Left colon (tissue), 2 donors: ENCODE measurements at places on chromosomes 2 and 18.

- DNase-seq: no peak
Measured at GRCh38 chr2:8247905-8248622, 433.8 kb upstream of the ID2 start.

DNA sequence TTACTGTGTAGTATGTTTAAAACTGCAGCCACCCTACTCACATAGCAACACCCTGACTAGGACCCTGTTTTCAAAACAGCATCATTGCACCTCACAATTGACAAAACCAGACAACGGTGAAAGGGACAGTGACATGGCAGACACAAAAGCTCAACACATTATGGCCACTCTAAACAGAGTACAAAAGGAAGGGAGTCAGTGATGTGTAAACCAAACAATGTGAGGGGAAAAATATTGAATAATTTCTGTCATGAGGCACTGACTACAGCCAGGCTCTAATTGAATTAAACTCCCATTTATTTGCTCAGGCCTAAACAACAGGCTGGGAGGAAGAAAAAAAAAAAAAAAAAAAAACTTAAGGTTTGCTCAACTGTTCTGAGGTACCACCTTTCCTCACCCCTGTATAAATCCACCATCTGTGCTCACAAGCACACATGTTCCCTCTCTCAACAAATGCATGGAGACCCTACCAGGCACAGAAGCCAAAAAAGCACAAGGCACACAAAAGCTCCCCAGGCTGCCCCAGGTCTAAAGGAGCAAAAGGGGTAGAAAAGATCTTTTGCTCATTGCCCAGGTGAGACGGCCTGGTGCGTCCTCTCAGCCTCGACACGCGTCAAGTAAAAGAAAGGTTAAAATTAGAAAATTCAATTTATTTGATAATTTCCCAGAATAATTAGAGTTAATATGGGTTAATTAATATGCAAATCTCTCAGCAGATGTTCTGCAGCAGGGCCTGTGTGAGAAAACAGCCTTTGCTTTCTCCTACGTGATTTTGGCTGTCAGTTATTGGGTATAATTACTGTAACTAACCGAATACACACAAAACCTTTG lies 80.9 kb downstream of the ZEB2 start:
- no peak for DNase-seq

GRCh38 chr2:136308611-136309010 lies 190.7 kb upstream of the CXCR4 start:
- no peak for DNase-seq

DNA sequence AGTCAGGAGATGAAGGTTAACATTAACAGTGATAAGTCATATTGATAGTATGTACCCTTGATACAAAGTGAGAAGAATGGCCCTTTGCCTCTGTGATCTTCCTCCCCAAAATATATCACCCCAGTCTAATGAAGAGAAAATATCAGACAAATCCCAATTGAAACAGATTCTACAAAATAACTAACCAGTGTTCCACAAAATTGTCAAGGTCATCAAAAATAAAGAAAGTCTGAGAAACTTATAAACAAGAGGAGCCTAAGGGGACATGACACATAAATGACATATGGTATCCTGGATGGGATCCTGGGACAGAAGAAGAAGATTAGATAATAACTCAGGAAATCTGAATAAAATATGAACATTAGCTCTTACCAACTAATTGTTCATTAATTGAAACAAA lies 398.4 kb downstream of the DSC3 start:
- no peak for DNase-seq

DNA sequence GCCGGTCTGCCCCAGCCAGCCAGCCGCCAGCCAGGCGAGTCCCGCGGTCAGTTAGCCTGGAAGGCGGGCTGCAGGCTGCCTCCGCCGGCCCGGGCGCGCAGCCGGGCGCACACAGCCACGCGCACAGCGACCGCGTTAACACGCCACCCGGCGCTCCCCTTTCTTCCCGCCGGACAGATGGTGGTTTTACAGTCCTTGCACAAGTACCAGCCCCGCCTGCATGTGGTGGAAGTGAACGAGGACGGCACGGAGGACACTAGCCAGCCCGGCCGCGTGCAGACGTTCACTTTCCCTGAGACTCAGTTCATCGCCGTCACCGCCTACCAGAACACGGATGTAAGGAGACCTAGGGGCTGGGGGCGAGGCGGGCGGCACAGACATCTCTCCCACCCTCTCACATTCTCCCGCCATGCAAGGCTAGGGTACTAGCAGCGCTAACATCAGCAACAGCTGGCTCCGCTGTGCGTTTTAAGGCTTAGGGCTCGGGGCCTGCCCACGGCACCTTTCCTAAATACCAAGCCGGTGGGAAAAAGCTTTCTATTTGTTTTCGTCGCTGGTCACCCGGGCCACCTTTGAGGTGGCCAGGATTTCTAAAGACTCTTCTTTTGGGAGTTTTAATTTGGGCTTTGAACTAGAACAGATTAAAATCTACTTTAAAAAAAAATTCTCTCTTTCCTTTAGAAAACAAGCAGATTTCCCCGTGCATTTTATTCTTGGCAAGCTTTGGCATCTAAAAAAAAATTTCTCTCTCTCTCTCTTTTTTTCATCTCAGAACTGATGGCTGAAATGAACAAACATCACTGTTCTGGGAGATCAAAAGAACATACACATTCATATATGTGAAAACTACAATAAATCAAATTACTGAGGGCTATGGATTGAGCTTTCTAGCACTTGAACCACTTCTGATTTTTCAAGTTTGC lies 2.9 kb downstream of the TBR1 start:
- peak; percentile 59 for DNase-seq

DNA sequence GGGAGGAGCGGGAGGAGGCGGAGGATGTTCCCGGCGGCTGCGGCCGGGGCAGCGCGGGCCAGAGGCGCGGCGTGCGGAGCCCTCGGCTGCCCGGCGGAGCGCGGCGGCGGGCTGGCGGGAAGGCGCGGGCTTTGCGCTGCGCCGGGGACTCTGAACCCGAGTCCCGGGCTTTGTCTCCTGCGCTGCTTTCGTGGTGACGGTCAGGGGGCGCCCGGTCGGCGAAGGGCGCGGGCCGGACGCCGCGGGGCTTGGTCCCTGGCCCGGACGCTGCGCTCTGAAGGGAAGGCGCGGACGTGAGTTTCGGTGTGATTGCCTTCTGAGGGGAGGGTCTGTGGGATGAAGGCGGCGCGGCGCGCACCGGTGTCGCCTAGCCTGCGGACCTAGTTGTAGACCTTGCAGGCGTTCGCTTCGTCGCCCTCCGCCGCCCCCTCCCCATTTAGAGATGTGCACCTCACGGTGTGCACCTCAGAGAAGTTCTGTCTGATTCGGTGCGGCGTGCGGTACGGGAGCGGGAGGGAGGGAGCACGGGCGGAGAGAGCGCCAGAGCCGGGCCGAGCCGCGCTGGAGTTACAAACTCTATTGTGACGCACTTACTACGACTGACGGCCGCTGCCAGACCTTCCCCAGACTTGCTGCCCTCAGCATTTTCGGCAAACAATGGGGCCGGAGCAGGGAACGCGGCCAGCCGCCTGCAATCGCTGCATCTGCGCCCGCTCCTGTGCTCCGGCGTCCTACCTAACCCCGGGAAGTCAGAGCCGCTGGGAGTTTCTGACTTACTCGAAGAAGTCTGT lies 2.1 kb downstream of the BCL2L11 start:
- peak; percentile 78 for DNase-seq

DNA sequence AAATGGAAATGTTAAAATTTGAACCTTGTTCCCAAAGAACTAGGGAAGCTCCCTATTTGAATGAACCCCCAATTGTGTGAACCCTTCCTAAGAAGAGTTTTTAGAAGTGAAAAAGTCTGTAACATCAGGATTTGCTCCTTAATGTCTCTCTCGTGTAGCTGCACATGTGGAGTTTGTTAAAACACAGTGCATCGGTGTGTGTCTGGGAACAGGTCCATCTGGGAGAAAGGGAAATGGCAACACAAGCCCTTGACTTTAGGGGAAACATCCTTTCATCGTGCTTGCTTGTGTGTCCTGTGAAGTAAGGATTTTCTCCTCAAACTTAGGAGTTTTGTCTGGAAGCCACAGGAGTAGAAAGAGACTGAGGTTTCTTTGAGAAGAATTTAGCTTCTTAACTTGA lies 203.9 kb downstream of the PRKCE start:
- no peak for DNase-seq

DNA sequence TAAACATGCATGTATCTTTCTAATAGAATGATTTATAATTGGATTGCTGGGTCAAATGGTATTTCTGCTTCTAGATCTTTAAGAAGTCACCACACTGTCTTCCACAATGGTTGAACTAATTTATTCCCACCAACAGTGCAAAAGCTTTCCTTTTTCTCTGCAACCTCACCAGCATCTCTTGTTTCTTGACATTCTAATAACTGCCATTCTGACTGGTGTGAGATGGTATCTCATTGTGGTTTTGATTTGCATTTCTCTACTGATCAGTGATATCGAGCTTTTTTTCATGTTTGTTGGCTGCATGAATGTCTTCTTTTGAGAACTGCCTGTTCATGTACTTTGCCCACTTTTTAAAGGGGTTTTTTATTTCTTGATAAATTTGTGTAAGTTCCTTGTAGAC lies 182.5 kb downstream of the ANKRD44 start:
- DNase-seq: no peak

GRCh38 chr2:51028829-51029228 lies 3.1 kb downstream of the NRXN1 start:
- DNase-seq: no peak

DNA sequence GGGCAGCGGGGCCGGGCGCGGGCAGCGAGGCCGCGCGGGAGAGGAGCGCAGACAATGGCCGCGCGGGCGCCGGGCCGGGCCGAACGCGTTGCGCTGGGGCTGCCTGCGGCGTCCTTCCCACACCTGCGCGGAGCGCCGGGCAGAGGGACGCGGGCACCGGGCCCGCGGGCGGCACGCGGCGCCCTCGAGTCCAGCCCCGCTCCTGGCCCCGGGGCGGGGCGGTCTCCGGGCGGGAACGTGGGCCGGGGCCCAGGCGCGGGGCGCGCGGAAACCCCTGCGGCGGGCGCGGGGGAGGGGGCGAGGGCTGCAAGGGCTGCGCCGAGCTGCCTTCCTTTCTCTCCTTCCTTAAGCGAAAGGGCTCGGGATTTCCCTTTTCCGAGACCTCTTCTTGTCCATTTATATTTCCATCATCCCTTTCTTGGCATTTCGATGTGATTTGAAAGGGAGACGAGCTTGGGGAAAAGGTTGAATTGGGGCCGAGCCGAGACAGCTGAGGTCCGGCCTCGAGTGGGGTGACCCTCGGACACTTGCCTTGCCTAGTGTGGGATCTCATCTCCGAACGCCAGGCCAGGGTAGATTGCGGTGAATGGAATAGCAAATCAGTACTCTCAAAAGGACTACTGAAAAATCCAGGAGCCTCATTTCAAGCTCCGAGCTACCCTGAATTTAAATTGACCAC lies 676 bp downstream of the KLHL23 start:
- DNase-seq: no peak

DNA sequence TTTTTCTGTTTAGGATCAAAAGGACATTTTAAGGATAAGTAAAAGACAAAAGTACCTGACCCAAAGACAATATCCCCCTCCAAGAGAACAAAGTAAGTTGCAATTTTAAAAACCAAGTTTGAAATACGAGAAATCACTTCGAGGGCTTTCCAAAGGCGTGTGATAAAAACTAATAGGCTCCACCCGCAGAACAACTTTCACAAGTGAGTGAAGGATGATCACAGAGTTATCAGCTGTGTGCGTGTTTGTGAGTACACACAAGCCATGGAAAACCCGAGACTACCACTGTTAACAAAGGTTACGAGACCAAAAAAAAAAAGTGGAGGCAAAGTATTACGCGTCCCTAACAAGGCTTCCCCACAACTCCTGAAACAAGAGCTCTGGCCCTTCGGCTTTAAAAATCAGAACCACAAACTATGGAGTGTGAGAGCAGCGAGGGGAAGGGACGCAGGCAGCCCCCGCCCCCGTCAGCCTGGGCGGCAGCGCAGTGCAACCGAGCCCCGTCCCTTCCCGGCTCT lies 719 bp downstream of the SMAD2 start:
- peak; percentile 28 for DNase-seq

GRCh38 chr2:177552422-177553175 lies 160.0 kb downstream of the AGPS start:
- peak; percentile 90 for DNase-seq

DNA sequence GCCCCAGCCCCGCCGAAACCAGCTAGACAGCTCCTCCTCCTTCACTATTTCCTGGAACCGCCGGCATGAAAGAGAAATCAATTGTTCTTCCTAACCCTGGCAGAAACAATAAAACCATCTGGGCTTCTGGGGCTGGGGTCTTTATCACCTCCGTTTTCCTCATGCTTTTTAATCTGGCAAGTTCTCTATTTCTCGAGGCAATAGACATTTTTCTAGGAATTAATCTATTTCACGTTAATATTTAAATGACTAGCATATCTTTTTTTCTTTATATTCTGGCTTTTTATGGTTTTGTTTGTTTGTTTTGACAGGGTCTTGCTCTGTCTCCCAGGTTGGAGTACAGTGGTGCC lies 1.4 kb upstream of the KIF1A start:
- DNase-seq: no peak
